Kidney epithelial cell (primary cell): ENCODE measurements at places on chromosomes 2 and 18. TPM values are rescaled to one million over a fixed set of nuclear protein-coding genes. Genes with fewer than 3 reads are reported as not detected.

GRCh38 chr2:236565212-236565611 lies 4.4 kb upstream of the ACKR3 start:
- no peak for DNase-seq

DNA sequence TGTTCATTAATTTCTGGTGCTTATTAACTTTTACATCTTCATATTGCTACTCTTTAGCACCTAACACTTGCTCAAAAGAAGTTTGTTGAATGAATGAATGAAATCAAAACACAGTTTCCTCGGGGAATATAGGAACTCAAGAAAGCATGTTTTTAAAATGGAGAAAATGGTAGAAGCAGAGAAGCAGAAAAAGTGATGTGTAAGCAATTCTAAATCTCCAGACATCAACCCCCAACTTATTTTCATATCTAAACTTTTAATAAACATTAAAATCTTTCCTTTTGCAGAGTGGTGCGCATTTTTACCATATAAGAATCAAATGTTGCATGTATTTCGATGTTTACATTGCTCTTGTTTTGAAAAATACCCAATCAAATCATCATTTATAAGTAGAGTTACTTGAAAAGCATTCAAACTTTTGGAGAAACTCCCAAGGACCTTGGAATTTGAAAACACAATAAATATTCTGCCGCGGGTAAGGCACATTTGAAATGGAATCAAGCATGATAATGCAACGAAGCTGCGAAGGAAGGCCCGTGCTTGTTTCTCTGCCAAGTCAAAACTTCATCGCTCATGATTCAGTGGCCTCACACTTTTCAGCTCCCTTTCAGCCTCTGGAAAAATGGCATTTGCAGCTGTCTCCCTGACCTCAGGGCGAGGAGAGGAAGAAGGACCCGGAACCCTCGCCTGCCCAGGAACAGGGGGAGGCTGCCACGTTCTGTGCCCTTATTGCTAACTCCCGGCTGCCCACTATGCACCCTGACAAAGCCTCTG lies 26.7 kb upstream of the SMIM21 start:
- no peak for DNase-seq

Gene HOXD3
- total RNA-seq = 5.4 and 9.2 TPM in 2 replicates

- DNase-seq = no peak
Observed at GRCh38 chr2:227016894-227017293, 147.1 kb downstream of the COL4A4 start.

DNA sequence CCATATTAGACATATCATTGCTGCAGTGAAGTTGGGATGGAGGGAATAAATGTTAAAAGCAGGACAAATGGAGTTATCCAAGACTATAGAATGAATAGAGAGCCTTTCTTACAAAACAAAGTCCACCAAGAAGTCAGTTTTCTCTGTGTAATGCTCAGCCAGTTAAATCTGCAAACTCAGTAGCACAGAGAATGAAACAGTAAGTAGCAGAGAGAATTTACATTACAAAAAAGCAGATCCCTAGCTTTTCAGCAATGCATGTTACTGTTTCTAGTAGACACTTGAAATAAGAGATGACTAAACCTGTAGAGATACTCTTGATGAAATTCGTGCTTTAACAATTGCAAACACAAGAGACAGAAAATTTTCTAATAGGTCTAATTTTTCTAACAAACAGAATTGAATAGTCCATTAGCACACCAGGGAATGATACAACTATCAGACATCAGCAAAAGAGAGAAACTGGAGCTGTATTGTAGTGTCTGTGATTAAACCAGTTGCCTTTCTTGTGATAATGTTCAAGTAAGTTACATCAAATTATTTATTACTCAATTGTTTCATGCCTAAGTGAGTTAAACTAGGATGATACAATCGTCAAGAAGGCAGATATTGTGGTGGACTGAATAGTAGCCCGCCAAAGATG lies 322.2 kb upstream of the DDX18 start:
- no peak for DNase-seq

Gene RAB27B
- 0.96 and 1.6 TPM in 2 replicates for total RNA-seq

DNA sequence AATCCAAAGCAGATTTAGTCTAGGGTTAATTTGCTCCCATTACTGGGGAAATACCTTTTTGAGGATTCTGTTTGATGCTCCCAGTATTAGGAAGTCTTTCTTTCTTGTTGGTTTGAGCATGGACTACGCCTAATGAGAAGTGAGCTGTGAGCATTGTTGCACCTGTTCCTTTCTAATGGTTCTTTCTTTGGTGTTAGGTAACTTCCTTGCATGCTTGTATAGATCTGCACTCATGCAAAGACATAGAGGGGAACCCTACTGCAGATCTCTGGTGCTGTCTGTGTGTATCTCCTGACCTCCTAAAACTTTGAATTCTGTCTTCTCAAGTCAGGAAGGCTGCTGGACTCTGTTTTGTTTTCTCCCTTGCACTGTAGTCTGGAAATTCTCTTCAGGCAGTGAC lies 12.8 kb upstream of the TDRD15 start:
- DNase-seq = no peak

GRCh38 chr2:120686511-120687168 lies 49.0 kb upstream of the GLI2 start:
- DNase-seq = no peak

GRCh38 chr18:69152436-69152835 lies 248.3 kb upstream of the DOK6 start:
- no peak for DNase-seq

DNA sequence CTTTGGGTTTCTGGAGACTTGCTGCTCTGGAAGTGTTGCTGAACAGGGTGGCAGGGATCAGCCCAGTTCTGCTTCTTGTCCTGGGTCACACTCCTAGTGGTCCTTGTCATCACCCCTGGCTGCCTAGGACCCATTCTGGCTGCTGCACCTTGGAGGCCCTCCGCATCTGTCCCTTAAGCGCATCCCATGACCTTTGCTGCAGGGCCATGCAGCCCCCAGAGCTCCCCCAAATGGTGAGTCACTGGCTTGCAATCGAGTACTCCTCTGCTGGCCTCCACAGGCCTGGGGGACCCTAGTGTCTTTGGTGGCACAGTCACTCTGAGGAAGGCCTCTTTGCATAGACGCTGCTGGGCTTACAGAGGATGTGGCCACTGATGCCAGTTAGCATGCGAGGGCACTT lies 188.5 kb downstream of the ASB1 start:
- no peak for DNase-seq

Gene OR6B2
- not detected in 2 replicates for total RNA-seq

Gene KLHL30
- 1.2 and 2.4 TPM in 2 replicates for total RNA-seq

Gene ANKRD29
- total RNA-seq = 0.27 and 0.58 TPM in 2 replicates

Gene OSBPL6
- 3.6 and 3.8 TPM in 2 replicates for total RNA-seq

GRCh38 chr2:56185101-56185581 lies 1.4 kb downstream of the CCDC85A start:
- DNase-seq = no peak

Gene CCDC74B
- 8.6 and 9.5 TPM in 2 replicates for total RNA-seq

- no peak for DNase-seq
Observed at GRCh38 chr2:183089192-183089851, 10.8 kb downstream of the DUSP19 start.
